Stimulated activated CD8-positive, alpha-beta memory T cell treated with anti-CD3 and anti-CD28 coated beads, Interleukin-15, amount 100 ng/mL, for 4 hours (primary cell): ENCODE measurements at places on chromosomes 5 and 9.

DNA sequence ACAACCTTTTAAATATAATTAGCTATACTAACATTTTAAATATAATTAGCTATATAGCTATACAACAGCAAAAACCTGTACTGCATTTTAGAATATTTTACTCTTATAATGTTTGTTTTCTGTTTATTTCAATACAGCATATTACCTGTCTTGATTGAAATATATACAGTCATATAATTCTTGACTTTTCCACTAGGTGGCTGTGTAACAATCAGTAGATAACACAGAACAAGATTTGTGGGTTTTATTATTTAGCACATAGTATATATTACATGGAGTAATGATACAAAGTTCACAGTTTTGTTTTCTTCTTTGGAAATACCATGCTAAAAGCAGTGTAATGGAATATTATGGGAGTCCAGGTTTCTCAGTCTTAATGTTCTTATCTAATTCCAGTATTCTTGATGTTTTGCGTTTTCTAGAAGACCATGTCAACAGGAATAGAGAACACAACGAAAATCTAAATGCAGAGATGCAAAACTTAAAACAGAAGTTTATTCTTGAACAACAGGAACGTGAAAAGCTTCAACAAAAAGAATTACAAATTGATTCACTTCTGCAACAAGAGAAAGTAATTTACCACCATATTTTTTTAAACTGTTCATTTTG lies 13.3 kb downstream of the HMMR start:
- no peak for DNase-seq

- no peak for DNase-seq
Observed at GRCh38 chr9:127498298-127498697, 47.0 kb downstream of the LRSAM1 start.

- DNase-seq: no peak
Observed at GRCh38 chr5:40364441-40364840, 315.3 kb upstream of the PTGER4 start.

DNA sequence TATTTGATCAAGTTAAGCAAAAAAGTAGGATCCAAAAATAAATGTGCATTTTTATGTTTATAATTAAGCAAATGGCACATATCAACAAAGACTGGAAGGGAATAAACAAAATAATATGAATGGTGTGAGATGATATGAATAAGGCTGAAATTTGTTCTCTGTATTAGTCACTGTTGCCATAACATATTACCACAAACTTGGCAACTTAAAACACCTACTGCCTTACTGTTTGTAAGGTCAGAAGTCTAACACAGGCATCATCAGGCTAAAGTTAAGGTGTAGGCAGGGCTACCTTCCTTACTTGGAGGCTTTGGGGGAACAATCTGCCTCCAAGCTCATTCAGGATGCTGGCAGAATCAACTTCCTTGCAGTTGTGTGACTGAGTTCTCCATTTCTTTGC lies 19.3 kb downstream of the PGGT1B start:
- DNase-seq: no peak

DNA sequence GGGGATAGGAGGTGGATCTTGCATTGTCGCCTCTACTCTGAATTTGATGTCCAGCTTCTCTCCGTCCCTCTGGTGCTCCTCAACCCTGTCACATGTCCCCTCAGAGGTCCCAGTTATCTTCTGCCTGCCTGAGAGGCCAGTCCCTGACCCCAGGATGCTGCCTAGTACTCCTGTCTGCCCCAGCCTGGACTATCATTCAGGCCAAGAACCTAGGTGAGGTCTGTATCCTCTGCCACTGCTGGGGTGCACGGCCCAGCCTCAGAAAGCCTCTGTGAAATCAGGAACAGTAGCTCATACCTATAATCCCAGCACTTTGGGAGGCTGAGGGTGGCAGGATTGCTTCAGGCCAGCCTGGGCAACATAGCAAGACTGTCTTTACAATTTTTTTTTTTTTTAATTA lies 8.6 kb downstream of the SPINK4 start:
- DNase-seq: no peak

DNA sequence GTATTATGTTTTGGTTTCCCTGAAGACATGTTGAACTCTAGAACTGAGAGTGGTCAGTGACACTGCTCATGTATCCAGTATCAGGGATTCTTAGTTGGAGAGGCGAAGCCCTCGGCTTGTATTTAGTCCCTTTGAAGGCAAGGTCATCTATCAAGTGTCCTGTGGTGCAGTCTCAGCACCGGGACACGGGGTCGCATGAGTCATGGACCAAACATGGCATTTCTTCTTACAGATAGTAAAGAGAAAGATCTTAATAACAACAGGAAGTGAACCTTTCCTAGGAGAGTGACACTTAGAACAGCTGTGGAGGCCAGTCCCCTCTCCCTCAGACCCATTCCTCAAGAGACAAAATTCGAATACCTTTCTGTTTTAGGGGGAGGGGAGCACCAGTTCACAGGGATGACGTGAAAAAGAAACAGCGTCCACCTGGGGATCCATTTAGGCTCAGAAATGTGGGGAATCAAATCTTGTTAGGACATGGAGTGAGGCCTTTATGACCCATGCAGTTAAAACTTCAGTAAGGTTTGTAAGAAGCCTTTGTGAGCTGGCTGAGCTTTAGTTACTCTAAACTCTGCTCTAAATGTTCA lies 86.5 kb downstream of the ADGRV1 start:
- no peak for DNase-seq

GRCh38 chr5:141903261-141903660 lies 20.4 kb upstream of the DELE1 start:
- DNase-seq: no peak

GRCh38 chr9:4010309-4010708 lies 289.6 kb downstream of the GLIS3 start:
- no peak for DNase-seq

- no peak for DNase-seq
Observed at GRCh38 chr9:88421348-88421747, 33.1 kb downstream of the SPIN1 start.

DNA sequence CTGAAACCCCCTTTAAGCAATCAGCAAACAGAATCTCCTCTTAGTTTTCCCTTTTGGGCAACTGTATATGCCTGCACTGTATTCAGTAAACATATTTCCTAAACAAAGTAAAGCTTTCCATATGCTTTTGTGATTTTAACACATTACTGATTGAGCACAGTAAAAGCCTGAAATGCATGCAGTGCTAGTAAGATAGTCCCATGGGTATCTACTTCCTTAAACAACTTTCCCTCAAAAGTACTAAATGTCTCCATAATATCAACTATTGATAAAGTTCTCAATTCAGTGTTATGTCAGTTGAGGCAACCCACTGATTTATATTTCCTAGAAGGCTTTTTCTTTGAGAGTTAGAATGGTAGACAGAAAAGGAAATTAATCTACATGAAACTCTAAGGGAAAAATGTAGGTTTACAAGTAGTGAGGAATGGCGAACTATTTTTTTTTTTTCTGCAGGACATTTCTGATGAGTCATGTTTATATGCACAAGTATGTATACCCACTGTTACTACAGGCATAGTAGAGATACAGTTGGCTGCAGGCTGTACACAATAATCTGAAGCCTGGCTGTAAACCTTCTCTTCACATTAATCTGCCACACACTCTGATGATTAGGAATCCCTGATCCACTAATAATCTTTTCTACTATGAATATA lies 31.2 kb upstream of the CEP120 start:
- DNase-seq: no peak

DNA sequence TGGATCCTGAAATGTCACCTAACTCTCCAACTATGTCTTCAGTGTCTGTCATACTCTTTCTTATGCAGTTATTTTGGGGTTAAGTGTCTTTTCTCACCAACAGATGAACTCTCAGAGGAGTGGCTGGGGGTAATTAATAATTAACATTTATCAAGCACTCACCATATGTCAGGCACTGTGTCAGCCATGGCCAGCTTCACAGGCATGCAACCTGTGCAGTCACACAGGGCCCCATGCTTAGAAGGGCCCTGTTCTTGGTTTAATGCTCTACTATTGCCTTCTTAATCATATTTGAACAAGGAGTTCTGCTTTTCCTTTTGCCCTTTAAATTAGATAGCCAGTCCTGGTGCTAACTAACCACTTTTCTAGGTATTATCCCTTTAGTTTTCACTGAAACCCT lies 3.4 kb upstream of the GRPEL2 start:
- no peak for DNase-seq

DNA sequence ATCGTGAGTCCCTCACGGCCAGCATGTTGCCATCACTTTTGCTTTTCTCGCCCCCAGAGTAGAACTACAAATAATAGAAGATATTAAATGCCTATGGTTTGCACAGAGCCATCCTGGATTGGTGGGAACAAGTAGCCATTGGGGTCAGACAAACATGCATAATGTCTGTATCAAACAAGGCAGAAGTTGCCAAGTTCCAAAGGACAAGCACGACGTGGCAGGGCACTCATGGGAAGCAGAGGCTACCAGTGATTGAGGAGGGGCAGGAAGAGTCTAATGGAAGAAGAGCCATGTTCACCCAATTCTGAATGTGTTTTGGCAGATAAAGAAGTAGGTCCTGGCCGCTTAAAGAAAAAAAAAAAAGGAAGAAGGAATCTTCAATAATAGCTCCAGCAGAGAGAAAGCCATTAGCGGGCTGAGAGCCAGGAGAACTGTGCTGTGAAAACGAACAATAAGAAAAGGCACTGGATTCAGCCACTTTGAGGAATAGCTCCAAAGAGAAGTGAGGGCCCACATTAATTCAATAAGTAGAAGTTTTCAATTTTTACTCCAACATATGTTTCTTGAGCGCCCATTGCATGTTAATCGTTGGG lies 153.7 kb upstream of the ADCY2 start:
- DNase-seq: no peak

- no peak for DNase-seq
Observed at GRCh38 chr5:123421773-123422172, 1.4 kb downstream of the CEP120 start.

GRCh38 chr9:93693129-93693528 lies 116.7 kb downstream of the PHF2 start:
- DNase-seq: no peak

- no peak for DNase-seq
Observed at GRCh38 chr9:105168870-105169319, 75.6 kb upstream of the SLC44A1 start.

- no peak for DNase-seq
Observed at GRCh38 chr5:107950776-107951175, 280.0 kb upstream of the EFNA5 start.

- no peak for DNase-seq
Observed at GRCh38 chr9:119588874-119589744, 219.9 kb upstream of the BRINP1 start.

DNA sequence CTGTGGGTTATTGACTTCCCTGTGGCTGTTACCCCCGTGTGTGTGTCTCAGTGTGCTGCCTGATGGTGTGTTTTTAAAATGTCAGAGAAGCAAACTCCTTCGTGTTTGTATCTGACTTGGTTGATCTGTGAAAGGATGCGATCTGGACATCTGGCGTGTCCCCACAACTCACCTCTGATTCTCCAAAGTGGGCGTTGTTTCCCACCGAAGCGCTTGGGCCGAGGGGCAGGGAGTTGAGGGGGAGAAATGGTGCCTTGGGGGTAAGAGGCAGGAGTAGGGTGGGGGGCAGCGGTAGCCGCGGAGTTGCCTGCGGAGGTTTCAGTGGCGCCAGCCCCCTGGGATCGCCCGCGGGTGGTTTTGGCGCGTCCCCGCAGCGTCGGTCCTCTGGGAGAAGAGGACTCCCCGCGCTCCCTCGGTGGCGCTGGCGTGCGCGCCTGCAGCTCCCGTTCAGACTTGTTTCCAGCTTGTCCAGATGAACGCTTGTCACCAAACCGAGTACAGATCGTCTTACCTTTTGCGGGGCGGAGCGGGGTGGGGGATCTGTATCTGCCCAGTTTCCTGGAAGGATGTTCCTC lies 1.1 kb downstream of the MAST4 start:
- no peak for DNase-seq

GRCh38 chr9:126386088-126386487 lies 59.5 kb downstream of the MVB12B start:
- no peak for DNase-seq

- DNase-seq: no peak
Observed at GRCh38 chr9:110006657-110007056, 201.3 kb downstream of the C9orf152 start.

DNA sequence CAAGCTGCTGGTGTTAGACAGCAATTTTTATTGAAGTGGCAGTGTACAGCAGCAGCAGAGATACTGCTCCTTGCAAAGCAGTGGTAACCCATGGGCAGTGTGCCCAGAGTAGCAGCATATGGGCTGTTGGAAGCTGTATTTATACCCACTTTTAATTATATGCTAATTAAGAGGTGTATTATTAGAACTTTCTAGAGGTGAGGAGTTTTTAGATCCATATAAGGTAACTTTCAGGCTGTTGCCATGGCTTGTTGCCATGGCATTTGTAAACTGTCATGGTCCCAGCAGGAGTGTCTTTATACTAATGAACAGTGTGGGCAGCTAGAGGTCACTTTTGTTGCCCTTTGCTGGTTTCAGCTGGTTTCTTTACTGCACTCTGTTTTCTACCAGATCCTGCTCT lies 3.7 kb upstream of the PJA2 start:
- no peak for DNase-seq

DNA sequence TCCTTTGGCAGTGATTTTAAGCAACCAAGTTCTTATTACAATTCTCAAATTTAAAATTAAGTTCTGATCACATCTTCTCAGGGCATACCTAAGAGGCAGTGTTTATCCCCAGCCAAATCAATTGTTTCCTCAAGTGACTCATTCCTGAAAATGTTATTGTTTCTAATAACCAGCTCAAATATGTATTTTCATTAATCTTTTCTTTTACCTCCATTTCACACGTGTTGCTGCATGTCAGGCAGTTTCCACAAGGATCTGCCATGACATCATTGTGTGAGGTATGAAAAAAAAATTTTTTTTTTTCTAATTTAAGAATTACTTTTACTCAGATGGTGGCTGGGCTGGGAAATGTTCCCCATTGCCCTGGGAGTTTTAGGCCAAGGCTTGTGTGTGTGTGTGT lies 113.0 kb upstream of the NTRK2 start:
- no peak for DNase-seq

DNA sequence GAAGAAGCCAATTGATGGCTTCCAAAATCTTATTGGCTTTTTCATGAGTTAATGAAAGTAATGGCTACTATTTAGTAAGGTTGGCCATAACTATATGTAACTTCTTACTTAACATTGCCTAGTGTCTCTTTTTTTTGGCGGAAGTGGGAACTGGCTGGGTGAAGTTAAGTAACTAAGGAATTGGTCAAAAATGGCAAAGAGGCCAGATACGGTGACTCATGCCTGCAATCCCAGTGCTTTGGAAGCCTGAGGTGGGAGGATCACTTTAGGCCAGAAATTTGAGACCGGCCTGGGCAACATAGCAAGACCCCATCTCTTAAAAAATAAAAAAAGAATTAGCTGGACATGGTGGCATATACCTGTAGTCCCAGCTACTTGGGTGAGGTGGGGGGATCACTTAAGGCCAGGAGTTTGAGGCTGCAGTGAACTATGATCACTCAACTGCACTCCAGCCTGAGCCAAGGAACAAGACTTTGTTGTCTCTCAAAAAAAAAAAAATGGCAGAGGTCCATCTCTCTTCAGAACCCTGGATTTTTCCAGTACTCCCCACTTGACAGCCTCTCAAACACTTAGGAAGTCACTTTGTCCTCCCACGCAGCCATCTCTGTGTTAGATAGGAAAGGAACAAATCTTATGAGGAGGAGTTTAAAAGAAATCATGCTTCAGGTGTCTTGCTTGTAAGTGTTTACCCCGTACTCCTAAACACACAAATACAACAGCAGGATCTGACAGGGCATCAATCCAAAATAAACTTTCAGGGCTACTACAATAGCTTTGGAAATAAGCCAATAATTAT lies 75.7 kb downstream of the TEK start:
- DNase-seq: no peak

- no peak for DNase-seq
Observed at GRCh38 chr5:174340226-174340625, 294.7 kb downstream of the NSG2 start.

GRCh38 chr9:136171009-136171800 lies 33.7 kb downstream of the LHX3 start:
- DNase-seq: no peak

GRCh38 chr5:61779743-61780142 lies 447.7 kb downstream of the ZSWIM6 start:
- no peak for DNase-seq
